ENCODE measurements at places on chromosomes 11 and 22.

GRCh38 chr11:2621894-2622293 is 77.9 kb downstream of the KCNQ1OT1 start:
- no peak for DNase-seq

DNA sequence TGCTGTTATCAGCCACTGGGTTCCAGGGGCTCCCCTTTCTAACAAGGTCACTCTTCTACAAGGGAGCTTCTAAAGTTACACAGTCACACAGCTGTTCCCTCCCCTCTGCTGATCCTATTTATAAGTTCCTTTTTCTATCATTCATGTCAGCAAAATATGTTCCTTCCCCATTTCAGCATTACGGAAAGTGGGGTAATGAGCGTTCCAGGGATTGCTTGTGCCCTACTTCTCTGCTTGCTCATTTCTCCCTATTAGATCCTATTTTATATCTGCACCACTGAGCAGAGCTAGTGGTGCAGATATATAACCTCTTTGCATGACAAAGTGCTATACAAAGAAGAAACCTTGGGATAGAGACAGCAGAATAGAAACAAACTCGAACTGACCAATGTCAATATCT is 22.7 kb upstream of the PLEKHB1 start:
- DNase-seq, result peak; percentile 54

GRCh38 chr11:85961930-85962363 is 106.8 kb downstream of the CCDC83 start:
- no peak for DNase-seq

- DNase-seq, result no peak
Observed at GRCh38 chr11:60955571-60955970, 3.6 kb upstream of the SLC15A3 start.

DNA sequence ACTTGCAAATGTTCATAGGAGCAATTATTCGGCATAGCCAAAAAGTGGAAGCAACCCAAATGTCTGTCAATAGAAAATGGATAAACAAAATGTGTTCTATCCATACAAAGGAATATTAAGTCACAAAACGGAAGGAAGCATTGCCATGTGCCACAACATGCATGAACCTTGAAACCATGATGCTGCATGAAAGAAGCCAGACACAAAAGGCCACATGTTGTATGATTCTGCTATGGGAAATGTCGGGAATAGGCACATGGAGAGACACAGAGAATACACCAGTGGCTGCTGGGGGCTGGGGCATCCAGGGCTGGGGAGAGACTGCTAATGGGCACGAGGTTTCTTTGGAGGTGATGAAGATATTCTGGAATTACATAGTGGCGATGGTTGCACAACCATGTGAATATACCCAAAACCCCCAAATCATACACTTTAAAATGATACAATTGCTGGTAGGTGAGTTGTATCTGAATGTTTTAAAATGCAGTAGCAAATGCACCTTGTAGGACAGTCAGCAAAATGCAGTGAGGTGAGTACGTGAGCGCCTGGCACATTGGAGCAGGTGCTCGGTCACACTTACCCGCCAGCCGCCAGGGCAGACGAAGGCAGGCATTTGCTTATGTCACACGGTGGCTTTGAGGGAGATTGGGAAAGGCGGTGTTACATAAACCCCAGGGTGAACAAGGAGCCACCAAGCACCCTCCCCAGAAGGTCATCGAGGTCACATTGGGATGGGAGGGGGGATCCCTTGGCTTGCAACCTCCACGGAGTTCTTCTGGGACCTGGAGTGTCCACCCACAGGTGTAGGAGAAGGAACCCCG is 6.3 kb upstream of the OSM start:
- DNase-seq, result no peak

DNA sequence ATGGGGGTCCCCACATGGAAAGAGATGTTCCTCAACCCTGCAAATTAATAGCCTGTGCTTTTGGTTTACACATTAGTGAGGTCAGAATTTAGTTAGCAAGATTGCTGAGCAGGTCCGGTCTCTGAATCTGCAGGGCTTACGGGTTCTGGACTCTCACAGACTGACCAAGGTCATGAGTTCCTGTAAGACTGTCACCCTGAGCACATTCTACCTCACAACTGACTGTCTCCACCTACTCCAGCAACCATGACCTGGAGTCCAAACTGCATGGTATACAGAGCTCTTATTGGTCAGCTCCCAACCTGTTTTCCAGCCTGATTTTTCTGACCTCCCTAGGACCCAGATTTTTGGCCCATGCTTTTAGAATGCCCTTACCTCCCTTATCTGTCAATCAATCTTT is 28.2 kb downstream of the DKK3 start:
- DNase-seq, result no peak

DNA sequence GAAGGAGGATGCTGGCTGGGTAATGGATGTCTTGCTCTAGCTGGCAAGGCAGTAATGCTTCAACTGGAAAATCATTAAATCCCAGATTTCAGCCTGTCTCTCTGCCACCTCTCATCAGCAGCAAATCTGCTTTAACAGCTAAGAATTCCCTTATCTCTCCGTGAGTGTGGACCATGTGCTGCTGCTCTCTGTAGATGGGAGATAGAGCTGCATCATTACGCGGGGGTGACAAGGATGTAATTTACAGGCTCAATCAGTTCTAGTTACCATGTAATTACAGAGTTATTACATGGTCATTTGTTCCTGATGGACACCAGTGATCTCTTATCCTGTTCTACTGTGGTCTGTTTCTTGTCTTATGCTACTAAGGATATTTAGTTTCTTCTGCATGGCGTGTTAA is 665.4 kb downstream of the NTM start:
- DNase-seq, result no peak

- no peak for DNase-seq
Observed at GRCh38 chr11:8248786-8249185, 14.9 kb downstream of the LMO1 start.

- no peak for DNase-seq
Observed at GRCh38 chr22:31602259-31602952, 59.6 kb downstream of the PISD start.

GRCh38 chr11:126133901-126134300 is 71.2 kb upstream of the CDON start:
- DNase-seq, result peak; percentile 64

- no peak for DNase-seq
Observed at GRCh38 chr11:44912270-44912987, 38.3 kb downstream of the TP53I11 start.

GRCh38 chr11:57596266-57596885 is 1.1 kb upstream of the SERPING1 start:
- peak; percentile 16 for DNase-seq

DNA sequence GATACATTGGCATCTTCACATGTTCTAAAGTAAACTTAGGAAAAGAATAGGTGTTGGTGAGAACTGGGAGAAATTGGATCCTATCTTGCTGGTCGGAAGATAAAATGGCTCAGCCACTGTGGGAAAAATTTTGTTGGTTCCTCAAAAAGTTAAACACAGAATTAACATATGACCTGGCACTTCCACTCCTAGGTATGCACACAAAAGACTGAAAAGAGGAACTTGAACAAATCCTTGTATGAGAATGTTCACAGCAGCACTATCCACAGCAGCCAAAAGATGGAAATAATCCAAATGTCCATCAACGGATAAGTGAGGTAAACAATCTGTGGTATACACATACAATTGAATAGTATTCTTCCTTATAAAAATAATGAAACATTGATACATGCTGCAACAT is 4.8 kb upstream of the TPH1 start:
- DNase-seq, result no peak

DNA sequence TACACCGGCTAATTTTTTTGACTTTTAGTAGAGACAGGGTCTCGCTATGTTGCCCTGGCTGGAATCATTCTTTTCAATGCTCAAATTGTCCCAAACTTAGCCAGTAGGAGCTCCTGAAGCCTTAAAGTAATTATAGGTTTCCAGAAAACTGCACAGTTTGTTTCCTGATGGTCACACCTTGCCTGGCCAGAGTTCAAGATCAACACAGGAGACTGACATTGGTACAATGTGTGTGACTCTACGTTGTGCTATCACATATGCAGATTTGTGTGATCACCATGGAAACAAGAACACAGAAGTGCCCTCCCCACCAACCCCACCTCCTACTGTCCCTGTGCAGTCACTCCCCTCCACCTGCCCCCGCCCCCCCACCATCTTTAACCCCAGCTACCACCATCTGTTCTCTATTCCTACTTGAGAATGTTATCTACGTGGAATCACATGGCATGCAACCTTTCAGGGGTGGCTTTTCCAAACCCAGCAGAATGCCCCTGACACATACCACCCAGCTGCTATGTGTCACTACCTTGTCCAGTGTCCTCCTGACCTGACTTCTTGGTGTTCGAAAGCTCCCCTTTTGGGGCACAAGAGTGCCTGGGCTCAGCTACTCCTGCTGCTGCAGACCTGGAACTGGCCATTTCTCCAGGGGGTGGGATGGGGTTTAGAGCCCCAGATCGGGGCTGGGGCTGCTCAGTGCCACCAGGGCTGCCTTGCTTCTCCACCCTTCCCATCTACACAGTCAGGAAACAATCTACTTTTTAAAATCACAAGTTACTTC is 6.1 kb upstream of the NAP1L4 start:
- no peak for DNase-seq

GRCh38 chr11:39690856-39691255 is 1768.6 kb downstream of the LRRC4C start:
- DNase-seq, result no peak

DNA sequence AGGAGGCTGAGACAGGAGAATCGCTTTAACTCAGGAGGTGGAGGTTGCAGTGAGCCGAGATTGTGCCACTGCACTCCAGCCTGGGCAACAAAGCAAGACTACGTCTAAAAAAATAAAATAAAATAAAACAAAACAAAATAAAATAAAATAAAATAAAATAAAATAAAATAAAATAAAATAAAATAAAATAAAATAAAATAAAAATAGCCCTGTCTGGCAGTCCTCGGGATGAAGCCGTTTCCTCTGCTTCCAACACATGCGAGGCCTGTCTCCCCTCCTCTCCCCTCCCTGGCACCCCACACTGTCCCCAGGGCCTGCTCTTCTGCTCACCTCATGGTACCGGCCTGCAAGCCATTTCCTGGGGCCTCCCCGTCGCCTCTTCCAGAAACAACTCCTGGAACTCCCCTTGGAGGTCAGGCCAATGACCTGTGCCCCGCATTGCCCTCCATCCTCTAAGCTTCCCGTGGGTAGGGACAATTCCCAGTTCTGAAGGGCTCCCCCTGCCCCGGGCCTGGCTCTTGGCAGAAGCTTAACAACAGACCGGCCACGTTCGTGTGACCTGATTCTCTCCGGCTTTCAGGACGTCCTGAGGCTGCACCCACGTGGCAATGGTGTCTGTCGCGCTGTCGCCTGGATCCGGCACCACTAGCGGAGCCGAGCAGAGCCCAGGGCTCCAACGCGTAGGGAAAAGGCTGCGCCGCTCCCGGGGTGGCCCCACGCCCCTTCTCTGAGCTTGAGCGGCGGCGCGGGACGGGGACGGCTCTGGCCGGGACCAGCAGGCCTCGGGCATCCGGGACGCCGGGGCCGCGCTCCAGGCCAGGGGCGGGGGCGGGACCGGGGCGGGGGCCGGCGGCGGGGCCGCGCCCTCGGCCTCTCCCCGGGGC is 456 bp upstream of the PARVB start:
- DNase-seq, result peak; percentile 79

DNA sequence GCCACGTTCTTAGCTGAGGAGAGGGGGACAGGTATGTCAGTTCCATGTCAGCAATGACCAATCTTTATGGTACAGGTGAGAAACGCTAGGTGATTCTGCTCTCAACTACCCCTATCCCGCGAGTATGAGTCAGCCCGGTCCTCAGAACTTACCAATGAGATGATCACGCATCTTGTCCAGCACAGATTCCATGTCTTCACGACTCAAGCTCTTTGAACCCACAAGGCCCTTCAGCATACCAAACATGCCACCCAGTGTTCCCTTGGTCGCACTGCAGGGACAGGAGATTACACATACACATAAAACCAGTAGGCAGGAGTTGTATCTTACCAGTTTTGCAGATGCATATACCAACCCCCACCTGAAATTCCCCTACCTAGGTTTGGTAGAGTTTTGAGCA is 2.9 kb downstream of the SRPRA start:
- DNase-seq, result no peak

DNA sequence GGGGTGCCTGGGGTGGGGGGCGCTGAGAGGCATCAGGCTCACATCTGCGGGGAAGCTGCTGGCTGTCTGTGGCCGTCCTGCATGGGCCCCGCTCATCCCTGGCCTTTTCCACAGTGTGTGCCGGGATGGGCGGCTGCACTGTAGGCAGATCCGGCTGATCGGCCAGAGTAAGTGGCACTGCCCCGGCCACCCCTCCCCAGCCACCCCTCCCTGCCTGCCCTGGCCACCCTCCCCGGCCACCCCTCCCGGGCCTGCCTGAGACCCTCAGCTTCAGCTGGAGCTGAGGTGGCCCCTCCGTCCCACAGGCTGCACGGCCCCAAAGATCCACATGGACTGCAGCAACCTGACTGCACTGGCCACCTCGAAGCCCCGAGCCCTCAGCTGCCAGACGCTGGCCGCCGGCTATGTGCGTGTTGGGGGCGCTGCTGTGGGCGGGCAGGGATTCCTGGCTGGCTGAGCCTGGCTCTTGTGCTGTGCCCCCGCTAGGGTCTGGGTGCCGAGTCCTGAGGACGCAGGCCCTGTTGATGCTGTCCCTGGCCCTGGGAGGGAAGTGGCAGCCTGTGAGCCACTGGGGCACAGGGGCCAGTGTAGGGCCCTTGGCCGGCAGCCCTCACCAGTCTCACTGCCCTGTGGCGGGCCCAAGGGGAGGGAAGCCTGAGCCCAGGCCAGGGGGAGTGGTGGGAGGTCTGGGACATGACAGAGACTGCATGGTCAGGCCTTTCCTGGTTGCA is 10.9 kb downstream of the MUC2 start:
- DNase-seq, result no peak

- DNase-seq, result no peak
Observed at GRCh38 chr11:31214372-31214771, 155.2 kb downstream of the DCDC1 start.

DNA sequence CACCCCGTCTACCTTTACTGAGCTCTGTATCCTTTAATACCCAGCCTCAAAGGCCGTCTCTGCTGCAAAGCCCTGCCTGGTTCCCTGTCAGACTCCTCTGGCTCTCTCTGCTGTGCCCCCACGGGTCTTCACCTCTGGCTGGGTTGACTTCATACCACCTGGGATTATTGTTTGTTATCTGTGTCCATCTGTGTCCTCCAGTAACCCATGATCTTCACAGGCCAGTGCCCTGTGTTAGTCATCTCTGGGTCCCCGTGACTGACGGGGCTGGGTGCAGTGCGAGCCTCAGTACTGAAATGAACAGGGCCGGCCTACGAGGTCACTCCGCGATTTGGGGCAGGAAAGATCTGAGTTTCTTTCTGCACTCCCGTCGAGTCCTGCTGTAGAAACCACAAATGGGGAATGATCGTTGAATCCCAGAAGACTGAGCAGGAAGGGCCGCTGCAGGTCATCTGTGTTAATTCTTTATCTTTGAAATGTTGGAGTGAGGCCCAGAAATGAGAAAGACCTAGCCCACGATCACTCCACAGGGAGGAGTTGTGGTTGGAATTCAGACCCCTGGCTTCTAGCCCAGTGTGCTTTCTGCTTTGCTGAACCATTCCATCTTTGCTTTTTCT is 12.3 kb upstream of the TUB start:
- no peak for DNase-seq

GRCh38 chr22:17627961-17628405 is 566 bp downstream of the ATP6V1E1 start:
- no peak for DNase-seq

GRCh38 chr22:25380122-25380747 is 160.8 kb downstream of the CRYBB2 start:
- DNase-seq, result no peak
